HEK293T (cell line): ENCODE measurements at places on chromosomes 7 and 10.
A peak's percentile ranks its signal among the peaks of the same experiment; 100 is the strongest.

- DNase-seq = no peak
These were observed 6.2 kb downstream of the GIGYF1 start for GRCh38 chr7:100687751-100688300.

DNA sequence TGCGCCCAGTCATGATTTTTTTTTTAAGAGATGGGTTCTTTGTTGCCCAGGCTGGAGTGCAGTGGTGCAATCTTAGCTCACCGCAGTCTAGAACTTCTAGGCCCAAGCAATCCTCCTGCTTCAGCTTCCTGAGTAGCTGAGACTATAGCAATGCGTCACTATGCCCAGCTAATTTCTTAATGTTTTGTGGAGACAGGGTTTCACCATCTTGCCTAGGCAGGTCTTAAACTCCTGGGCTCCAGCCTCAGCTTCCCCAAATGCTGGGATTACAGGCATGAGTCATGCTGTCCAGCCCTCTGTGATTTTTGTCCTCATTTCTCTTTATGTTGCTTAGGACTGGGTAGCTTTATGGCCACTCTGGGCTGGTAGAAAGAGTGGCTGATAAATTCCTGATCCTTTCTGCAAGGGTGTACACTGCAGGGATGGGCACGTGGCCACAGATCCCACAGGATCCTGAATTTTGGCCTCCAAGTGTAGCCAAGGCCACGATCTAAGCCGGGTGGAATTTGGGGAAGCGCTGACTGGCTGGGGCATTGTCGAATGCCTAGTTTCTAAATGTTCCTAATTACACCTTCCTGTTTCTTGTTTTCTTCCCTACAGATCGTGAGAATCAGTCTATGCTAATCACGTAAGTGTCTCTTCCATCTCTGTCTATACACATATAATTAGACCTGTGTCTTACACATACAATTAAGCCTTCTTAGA is 24.1 kb upstream of the MYH16 start:
- no peak for DNase-seq

GRCh38 chr10:90205340-90205739 is 503.9 kb downstream of the KIF20B start:
- no peak for DNase-seq

DNA sequence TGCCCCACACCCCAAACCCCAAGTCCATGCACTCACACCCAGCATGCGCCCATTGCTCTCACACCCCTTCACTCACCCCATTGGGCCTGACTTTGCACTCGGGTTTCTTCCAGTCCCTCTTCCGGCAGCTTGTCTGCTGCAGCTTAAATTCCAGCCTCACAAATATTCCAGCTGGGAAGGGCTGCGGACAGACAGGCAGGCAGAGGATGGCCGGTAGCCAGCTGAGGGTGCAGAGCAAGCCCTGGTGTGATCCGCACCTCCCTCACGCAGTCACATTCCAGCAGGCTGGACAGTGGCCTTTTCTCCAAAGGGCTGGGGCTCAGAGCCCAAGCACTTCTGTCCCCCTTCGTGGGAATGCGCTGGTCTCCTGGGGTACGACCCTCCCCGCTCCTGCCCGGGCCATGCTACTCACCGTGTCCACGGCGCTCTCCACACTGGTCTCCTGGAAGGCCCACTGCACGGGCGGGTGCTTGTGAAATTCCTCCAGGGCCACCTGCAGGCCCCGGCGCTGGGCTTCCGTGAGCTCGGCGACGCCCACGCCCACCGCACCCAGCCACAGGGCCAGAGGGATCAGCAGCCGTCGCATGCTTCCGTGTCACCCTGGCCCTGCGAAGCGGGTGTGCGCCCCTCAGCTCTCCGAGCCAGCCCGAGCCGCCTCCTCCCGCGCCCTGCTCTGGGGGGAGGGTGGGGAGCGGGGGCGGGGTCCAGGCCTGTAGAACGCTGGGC is 1.2 kb downstream of the RARRES2 start:
- DNase-seq = no peak

DNA sequence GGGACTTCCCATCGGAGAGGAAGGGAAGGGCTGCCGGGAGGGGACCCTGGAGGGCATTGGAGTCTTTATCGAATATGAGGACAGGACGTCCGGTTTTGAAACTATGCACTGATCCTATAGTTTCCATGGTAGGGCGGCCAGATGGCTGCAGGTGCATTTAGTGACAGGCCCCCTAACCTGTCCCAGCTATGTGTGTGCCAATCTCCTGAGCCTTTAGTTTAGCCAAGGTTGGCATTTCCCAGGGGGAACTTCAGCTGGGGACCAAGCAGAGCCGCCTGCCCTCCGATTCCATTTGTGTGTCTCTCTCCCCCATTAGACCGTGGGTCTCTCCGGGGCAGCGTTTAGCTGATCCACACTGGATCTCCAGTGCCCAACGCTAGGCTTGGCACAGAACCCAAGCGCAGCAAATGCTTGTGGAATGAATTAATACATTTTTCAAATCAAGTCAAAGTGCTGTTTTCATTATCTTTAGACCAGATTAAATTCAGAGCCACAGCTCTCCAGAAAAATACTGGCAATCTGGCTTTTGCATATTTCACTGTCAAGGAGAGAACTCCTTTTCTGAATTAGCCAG is 19.9 kb downstream of the TMEM270 start:
- DNase-seq = no peak

GRCh38 chr7:24197852-24198251 is 86.1 kb upstream of the NPY start:
- DNase-seq = no peak

- DNase-seq = no peak
These were observed 3.9 kb upstream of the GPRIN2 start for GRCh38 chr10:46560381-46560780.

DNA sequence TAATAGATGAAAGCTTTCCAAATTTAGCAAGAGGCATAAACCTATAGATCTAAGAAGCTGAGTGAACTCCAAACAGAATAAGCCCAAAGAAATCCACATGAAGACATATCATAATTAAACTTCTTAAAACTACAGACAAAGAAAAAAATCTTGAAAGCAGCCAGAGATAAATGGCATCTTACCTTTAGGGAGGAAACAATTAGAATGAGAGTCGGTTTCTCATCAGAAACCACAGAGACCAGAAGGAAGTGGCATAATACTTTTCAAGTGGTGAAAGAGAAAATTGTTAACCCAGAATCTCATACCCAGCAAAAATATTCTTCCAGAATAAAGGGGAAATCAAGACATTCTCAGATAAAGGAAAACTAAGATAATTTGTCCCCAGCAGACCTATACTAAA is 98.9 kb upstream of the NANOS1 start:
- DNase-seq = no peak

GRCh38 chr7:98217623-98218582 is 6.7 kb downstream of the BHLHA15 start:
- DNase-seq = no peak

DNA sequence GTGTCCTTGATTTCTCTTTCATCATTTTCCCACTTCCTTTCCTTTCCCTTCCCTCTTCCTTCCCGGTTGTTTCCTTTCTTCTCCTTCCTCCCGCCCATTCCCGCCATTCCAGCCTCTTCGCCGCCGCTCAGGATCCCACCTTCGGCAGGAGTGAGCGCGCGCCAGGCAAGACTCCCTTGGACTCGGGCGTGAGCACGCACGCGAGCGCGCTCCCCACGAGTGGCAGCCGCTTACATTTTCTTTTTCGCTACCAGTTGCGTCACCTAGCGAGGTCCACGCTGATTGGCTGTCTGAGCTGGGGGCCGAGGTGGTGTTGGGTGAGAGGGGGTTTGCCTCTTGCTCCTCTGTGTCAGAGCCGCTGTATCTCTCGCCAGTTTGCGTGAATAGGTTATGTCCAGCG is 11.8 kb downstream of the ZAN start:
- no peak for DNase-seq

GRCh38 chr10:1358860-1359625 is 302.9 kb downstream of the WDR37 start:
- no peak for DNase-seq

DNA sequence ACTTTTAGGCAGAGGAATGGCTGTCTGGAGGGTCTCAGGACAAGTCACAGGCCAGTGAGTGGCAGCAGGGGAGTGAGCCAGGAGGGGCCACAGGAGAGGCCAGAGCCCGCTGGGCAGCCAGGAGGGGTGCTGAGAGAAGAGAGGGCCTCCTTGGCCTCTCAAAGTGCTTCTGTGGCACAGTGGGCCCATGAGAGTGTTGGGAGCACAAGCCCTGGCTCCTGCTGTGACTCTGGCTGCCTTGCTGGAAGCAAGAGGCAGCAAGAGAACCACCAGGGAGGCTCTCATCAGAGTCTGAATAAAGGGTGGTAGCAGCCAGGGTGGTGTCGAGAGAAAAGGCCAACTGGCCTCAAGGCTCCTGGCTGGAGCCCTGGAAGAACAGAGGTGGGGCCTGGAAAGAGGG is 91.1 kb downstream of the VOPP1 start:
- DNase-seq = no peak

GRCh38 chr7:141701489-141702046 is 398 bp downstream of the DENND11 start:
- peak; percentile 76 for DNase-seq

- DNase-seq = no peak
These were observed 124.6 kb upstream of the RSU1 start for GRCh38 chr10:16941870-16942269.

DNA sequence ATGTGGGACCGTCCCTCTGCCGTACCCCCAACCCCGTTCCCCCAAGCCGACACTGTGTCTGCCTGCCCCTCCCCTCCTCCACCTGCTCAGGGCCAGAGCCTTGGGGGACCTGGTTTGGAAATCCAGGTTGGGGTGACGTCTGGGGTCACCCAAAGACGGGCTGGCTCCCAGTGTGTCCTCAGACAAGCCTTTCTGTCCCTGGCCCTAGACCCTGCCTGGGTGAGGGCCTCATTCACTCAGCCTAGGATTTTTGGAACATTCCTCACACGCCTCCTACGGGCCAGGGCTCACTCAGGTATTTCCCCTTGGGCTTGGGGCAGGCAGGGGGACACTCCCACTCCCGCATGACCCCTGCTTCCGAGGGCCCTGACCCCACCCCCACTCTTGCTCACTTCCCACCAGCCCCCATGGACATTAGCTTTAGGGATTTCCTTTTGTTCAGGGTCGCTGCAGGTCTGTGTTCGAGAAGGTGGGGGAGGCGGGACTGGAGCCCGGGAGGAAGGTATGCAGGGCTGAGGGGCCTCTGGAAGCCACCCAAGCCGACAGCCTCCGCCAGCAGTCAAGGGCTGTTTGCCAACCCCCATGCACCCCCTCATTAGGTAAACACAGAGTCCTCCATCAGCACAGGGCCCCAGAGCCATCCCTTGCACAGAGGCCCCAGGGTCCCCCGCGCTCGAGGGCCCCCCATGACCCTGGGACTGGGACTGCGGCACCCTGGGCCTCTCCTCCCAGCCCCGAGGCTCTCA is 35.1 kb downstream of the PDGFA start:
- DNase-seq = no peak

GRCh38 chr10:13190816-13191215 is 29.5 kb downstream of the MCM10 start:
- no peak for DNase-seq

DNA sequence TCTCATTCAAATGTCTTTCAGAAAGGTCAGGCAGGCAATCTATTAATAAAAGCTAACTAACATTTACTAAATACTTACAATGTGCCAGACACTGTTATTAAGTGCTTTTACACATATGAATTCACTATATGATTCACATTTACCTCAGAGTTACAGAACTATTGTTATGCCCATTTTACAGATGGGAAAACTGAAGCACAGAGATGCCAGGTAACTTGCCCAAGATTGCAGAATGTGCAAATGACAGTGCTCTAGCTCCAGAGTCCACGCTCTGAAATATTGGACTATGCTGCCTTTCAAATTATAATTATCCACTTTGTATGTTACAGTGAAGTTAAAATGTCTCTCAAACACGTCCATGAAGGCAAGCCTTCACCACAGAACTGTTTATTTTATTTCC is 22.0 kb downstream of the UPF2 start:
- no peak for DNase-seq

DNA sequence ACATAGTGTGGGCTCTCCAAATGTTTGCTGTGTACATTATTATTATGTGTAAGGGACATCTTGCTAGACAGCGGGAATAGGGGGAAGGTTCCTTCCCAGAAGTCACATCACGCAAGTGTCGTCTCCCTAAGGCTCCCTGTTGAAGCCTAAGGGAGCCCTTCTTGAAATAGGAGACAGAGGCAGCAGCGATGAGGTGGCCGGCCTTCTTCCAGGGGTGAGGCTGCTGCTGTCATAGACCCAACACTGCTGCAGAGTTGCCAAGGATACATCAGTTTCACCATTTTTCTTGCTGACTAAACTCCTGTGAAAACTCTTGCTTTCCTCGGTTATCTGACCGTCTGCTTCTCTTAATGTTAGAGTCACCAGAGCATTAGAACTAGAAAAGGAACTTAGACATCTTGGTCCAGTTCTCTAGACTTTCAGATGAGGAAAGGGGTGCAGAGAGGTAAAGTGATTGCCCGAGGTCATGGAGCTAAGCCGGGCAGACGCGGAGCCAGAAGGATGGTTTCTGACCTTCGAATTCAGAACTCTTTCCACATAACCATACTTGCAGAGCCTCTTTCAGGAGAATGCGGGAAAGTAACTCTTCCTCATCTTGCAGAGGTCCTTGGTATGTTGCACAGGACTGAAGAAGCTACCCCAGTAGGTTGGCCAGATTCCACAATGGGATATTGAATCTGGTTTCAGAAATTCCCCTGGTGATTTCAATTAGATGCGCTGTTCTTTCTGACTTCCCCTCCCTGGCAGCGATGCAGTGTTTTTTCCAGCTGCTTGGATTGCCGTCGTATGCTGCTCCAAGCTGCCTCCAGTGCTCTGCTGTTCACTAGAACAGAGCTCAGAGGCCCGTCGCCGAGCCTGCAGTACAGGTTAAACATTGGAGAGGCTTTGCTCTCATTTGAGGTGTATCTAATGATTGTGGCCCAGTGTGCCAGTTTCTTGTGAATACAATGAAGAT is 217.1 kb downstream of the CAMK1D start:
- no peak for DNase-seq

DNA sequence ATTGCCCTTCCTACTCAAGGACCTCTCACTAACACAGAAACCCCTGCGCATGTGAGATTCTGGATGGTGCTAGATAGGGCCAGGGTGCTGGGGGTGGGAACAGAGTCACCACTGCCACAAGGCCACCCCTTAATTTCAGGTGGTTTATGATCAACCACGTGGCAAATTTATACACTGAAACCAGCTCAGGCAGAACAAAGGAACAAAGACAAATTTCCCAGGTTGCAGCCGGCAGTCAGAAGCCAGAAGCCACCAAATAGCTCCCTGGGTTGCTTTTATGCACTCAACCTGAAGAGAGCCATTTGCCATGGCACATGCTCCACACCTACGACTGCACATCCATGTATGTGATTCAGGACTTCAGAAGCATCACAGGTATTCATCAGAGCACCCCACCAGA is 2.5 kb downstream of the VOPP1 start:
- no peak for DNase-seq
